HFFc6 (cell line): ENCODE measurements at places on chromosomes 4 and X. TPM values are rescaled to one million over a fixed set of nuclear protein-coding genes. Genes with fewer than 3 reads are reported as not detected.

NOX1 gene
- total RNA-seq: not detected in 3 replicates

NWD2 gene
- total RNA-seq: not detected in 3 replicates

EDNRA gene
- 1.3 to 3.0 TPM (median 2.0 TPM) in 3 replicates for total RNA-seq

DCHS2 gene
- total RNA-seq: not detected in 2 replicates

NDP gene
- 0.32 to 0.39 TPM in 2 of 3 replicates, not detected in the other for total RNA-seq

RGS12 gene
- total RNA-seq: 8.2 to 17.2 TPM (median 8.7 TPM) in 3 replicates

MAOA gene
- total RNA-seq: 0.25 TPM in 1 of 3 replicates, not detected in the others

XAGE1A gene
- total RNA-seq: not detected in 3 replicates

DCLK2 gene
- 37.0 to 48.4 TPM (median 37.4 TPM) in 3 replicates for total RNA-seq

FAM149A gene
- not detected in 3 replicates for total RNA-seq

SSX4B gene
- not detected in 3 replicates for total RNA-seq
